Activated CD8-positive, alpha-beta memory T cell treated with anti-CD3 and anti-CD28 coated beads, Interleukin-2, amount 10 ng/mL, durations not matched to agents 7 days and 5 days (primary cell): ENCODE measurements at places on chromosomes 3 and 15. TPM values are rescaled to one million over a fixed set of nuclear protein-coding genes. Genes with fewer than 3 reads are reported as not detected.

GRCh38 chr3:25471081-25471768, 43.2 kb downstream of the RARB start:
- DNase-seq = no peak

DNA sequence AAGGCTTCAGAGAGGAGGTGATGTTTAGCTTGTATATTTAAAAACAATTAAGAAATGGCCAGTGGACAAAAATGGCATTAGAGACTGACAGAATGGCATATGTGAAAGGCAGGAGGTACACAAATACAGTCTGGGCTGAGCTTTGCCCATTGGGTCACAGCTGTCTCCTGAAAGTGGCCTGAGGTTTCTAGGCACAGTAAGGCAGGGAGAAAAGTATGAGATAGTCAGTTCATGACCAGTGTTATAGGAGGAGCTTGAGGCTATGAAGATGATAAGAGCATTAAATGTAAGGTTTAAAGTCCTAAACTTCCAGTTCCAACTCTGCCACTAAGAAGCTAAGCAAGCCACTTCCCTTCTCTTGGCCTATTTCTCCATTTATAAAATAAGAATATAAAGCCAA, 111.2 kb upstream of the SETMAR start:
- no peak for DNase-seq

DNA sequence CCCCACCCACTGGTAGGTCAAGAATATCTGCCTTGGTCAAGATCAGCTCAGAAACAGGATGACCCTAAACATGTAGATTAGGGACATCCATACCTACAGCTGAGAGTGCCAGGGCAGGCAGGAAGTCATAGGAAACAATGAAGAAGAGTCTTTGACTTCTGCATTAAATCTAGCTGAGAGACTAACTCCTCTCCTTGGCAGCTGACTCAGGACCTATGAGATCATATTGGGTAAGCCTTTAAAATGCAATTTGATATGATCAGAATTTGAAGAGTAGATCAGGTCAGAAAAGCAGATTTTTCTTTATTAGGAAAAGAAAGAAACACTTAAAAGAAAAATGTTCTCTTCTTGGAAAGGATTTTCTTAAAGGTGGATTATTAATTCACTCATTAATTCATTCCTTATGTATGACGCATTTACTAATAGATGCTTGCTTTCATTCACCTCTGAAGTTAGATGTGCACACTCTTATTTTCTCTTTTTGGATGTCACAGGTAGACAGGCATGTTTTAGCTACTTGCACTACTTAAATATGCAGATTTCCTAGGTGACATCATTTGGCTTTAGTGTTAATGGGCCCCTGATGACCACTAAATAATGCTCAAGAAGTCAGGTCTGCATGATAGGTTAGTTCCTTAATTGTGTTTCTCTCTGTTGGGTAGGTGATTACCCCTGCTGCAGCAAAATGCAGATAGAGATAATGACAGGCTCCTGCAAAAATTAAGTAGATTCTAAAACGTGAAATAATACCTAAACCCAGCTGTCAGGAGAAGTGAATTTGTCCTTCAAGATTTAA, 35.7 kb upstream of the GSK3B start:
- DNase-seq = no peak

GRCh38 chr3:80017369-80017768, 249.6 kb upstream of the ROBO1 start:
- no peak for DNase-seq

GRCh38 chr15:26294059-26294689, 431.0 kb upstream of the ATP10A start:
- DNase-seq = no peak

- DNase-seq = no peak
These were observed 161.2 kb upstream of the ABI3BP start for GRCh38 chr3:101154401-101154800.

GRCh38 chr15:85955501-85956391, 123.9 kb upstream of the AGBL1 start:
- no peak for DNase-seq

DNA sequence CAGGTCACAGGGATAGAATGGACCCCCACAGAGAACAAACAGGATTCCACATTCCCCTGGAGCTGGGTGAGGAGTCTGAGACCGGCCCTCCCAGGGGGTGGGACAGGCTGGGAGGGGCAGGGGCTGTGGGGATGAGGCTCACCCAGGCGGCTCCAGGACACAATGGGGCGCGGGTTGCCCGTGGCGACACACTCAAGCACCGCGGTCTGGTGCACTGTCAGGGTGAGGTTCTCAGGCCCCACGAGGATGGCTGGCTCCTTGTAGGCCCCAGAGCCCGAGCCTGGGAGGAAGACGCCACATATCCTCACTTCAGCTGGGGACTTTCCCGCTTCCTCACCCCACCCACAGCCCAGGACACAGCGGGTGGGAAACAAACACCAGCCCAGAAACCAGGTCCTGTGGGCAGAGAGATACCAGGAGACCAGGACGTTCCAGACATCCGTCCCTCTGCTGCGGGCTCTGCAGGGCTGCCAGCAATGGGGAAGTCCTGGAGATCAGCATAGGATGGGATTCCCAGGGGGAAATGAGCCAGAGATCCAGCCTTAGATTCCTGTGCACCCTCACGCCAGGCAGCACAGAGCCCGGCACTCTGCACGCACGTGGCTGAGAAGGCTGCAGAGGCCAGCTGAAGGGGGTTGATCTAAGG, 30.2 kb downstream of the RNU5B-1 start:
- DNase-seq = no peak

GRCh38 chr3:188002626-188003138, 151.3 kb upstream of the LPP start:
- no peak for DNase-seq

DNA sequence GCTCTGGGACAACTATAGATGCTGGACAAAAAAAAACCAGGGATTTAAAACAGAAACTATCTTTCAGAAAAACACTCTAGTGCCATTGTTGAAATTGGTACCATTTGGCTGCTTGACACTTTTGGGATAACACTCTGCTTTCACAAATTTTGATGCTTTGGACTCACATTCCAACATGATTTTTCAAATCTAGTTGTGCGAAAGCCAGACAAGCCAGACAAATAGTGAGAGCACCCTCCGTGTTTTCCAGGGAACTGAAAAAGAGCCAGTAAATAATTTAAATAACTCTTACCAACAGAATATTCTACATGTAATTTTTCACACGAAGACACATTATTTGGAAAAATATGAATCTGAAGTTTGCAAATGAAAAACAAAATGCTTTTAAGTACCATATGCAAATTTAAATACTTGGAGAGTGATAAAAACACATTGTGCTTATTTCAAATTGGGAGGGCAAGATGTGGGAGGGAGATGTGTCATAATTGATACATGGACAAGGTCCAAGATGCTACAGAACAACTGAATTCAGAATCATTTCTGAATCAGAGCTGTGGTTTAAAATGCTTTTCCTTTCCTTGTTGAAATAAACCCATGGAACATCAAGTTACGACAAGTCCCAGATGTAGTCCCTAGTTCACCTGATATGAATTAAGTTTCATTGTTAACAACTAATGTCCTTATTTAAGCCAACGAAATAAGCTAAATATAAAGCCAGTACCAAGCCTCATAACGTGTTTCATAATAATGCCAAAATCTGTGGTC, 144.2 kb upstream of the SOX2 start:
- no peak for DNase-seq

DNA sequence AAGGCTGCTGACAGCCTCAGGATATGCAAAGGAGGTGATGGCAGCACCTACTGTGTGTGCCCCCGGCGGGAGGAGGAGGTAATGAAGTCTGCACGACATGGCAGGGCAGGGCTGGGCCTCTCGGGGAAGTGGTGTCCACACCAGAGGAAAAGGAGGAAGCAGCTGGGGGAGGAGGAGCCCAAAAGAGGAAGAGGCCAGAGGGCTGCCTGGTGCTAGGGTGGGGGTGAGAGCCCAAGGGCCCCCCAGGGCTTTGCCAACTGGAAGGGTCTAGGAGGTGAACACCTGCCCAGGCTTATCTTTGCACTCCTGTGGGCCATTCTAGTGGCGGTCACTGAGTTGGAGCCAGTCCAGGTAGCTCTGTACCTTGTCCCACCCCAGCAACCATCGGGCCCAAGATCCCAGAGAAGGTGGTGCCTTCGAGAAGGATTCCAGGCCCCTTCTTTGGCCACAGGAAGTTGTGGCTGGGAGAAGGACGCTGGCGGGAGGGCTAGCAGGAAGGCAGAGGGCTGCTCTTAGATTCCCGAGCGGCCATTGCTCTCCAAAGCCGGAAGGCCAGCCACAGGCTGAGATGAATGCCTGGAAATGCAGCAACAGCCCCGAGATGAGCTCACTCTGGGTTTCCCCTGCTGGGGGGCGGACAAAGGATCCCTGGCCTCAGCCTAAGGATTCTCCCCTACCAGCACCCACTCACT, 7.0 kb downstream of the GNAI2 start:
- peak; percentile 65 for DNase-seq

Gene GRM2
- 0.52 TPM for total RNA-seq

Gene RPL39L
- total RNA-seq = 25.0 TPM

Gene IGF2BP2
- total RNA-seq = not detected

Gene PAK2
- 86.4 TPM for total RNA-seq

Gene TICRR
- total RNA-seq = 30.8 TPM

Gene CHRM5
- not detected for total RNA-seq

Gene CELSR3
- total RNA-seq = 24.0 TPM

Gene MYRIP
- not detected for total RNA-seq

Gene AHSG
- total RNA-seq = not detected

Gene ZSCAN29
- 34.7 TPM for total RNA-seq
